ENCODE measurements at places on chromosomes 2 and 18. TPM values are rescaled to one million over a fixed set of nuclear protein-coding genes. Genes with fewer than 3 reads are reported as not detected.

Gene ANKRD53
- total RNA-seq, result 3.8 TPM

GRCh38 chr2:173196080-173196479, 120.4 kb downstream of the MAP3K20 start:
- DNase-seq, result no peak

Gene PRKRA
- 20.0 TPM for total RNA-seq

DNA sequence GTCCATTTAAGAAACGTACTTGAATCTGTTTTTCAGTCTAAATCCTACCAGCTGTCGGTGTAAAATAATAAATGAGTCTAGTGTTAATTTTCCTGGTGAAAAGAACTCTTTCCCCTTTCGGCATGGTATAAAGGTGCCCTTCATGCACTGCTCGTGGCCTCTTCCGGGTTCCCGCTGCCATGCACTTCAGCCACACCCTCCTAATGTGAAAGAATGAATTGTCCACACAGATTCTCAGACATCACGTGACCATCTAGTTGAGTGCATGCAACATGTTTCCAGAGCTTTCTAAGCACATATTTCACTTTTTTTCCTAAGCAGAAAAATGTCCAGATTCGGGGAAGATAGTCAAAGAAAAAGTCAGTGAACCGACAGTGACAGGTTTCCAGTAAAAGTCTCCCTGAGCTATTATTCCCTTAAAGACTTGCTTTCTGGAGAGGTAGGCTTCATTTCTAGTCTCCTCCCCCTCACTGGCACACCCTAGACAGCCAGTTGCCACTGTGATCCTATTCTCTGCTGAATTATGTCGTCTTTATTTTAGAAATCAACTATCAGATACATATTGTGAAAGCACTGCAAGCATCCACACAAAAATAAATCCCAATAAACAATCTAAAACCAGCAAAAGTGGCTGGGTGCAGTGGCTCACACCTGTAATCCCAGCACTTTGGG, 65.9 kb upstream of the RPL31 start:
- DNase-seq, result no peak

Gene CPLX4
- total RNA-seq, result not detected

Gene AQP12B
- total RNA-seq, result 212 TPM

DNA sequence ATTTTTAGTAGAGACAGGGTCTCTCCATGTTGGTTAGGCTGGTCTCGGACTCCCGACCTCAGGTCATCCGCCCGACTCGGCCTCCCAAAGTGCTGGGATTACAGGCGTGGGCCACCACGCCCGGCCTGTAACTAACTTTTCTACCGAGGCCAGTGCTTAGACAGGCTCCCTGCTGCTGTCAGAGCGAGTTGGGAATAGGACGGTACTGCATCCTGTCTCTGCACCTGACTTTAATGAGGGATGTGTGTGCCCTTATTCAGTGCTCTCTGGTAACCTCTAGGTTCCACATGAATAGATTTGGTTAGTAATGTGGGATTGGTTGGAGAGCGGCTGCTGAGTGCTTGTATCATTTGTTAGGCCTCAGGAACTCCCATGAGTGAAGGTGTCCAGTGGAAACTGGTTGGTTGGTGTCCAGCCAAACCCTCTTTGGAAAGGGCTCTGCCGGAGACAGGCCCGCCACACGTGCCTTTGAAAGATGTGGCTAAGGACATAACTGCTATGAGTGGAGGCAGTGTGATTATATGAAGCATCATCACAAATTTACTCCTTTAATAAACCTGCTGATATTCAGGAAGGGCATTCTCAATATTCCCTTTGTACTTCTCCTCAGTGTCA, 36.6 kb downstream of the MYOM1 start:
- no peak for DNase-seq

- DNase-seq, result no peak
Observed at GRCh38 chr2:121473512-121473911, 57.2 kb upstream of the RNU4ATAC start.

DNA sequence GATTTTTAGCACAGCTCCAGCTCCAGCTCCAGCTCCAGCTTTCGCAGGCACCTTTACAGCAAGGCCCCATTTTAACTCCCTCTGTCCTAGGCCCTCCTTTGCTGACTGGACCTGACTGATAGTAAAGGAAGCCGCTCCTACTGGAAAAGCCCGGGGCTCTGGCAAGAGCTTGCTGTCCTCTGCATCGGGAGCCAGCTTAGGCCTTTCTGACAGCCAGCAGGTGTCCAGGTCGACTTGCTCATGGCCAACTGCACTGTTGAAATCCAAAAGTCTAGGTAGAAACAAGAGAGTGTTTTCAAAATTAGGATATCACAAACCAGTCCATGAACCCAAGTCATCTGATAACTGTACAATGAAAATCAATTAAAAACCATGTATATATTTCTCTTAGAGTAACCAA, 161.1 kb downstream of the LAMA1 start:
- no peak for DNase-seq

DNA sequence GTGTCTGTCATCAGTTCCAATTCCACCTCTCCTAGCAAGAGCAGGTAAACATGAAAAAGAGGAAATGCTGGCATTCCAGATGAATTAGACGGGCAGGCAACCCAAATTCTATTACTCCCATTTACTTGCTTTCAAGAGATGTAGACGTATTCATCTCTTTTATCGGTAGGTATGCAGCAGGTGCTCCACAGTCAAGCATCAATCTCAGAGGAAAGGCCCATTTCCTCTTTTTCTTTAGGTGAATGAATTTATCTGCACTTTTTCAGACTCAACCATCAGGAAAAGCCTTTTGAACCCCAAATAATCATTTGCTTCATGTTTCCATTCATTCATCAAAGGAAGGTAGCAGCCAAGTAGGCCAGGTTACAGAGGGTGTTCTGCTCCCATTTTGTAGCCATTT, 27.9 kb downstream of the DPYSL5 start:
- DNase-seq, result no peak

- no peak for DNase-seq
Observed at GRCh38 chr2:105764059-105764458, 19.3 kb downstream of the NCK2 start.

DNA sequence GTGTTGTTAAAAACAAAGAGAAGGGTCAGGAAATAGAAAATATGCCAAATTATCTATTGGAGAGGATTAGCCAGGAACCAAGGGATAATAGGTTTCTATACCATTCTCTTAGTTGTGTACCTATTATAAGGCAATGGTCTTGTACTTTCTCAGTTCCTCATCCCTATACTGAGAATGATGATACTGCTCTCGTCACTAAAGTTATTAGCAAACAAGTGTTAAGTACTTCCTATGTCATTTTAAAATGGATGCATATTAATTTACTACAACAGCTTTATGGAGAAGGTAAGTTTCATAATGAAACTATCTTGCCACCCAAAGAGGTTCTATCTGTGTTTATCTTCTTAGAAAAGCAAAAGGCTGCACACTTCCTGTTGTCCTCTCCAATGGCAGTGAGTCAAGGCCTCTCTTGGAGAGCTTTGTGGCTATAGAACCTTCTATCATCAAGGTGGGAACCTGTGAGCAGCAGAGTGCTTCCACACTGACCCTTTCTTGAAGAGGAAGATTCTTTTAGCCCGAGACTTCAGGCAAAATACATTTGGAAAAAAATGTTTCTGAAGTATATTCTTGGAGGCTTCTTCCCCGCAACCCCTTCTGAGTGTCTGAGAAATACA, 460.7 kb upstream of the FANCL start:
- no peak for DNase-seq

Gene AKAIN1
- total RNA-seq, result not detected

GRCh38 chr2:102074152-102074783, 68.3 kb upstream of the IL1R1 start:
- no peak for DNase-seq

- DNase-seq, result no peak
Observed at GRCh38 chr18:31516437-31516836, 18.5 kb downstream of the DSG2 start.

Gene HMSD
- total RNA-seq, result 0.24 TPM

- no peak for DNase-seq
Observed at GRCh38 chr18:42341423-42341822, 386.4 kb downstream of the PIK3C3 start.

Gene LYPD6B
- 3.0 TPM for total RNA-seq

DNA sequence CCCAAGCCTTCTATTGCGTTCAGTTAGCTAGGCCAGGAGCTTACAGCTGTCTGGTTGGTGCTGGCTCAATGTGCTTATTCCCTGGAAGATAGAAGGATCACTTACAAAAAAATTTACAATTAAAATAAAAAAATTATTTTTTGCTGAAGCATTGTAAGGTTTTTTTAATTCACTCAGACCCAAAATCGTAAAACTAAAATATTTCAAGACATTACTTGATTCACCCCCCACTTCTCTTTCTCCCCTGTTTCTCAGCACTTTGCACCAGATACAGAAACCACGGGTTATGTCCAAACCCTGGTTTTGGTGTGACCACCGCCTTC, 911 bp upstream of the PTPRM start:
- DNase-seq, result no peak

Gene OR6B2
- total RNA-seq, result not detected

DNA sequence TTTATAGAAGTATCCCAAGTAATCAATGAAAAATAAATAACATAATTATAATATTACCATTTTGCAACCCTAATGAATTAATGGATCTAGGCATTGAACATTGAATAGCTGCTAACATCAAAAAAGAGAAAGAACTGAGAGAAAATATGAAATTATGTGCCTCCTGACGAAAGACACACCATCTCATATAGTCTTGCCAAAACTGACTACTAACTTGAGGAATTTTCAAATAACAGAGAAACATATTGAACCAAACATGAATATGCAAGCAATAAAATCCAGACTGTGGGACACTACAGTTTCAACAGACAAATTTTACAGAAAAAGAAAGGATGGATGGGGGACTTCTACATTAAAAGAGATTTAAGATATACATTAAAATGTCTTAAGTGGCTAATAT, 165.7 kb downstream of the WDPCP start:
- no peak for DNase-seq

DNA sequence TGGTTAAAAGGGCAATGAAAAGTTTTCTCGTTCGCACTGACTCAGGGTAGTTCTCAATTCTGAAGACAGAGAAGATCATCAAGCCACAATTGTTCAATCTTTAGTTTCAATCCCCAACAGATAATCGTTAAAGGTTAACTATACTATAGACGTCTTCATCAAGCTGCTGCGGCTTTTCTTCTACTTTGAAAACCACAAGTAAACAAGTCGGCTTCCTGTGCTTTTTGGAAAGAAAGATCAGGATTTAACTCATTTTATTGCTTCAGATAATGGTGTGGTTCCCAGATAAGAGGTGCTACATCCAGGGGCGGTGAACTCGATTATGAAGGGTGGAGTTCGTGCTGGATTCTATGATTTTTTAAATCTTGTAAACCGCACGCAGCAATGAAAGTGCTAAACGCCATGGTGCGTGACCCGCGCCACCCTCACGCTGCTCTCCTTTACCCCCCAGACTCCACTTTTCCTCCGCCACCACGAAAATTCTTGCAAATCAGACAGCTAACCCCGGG, 545 bp upstream of the CDCA7 start:
- no peak for DNase-seq

Gene SLC40A1
- 31.4 TPM for total RNA-seq

- no peak for DNase-seq
Observed at GRCh38 chr2:127154396-127154795, 47.4 kb upstream of the BIN1 start.

DNA sequence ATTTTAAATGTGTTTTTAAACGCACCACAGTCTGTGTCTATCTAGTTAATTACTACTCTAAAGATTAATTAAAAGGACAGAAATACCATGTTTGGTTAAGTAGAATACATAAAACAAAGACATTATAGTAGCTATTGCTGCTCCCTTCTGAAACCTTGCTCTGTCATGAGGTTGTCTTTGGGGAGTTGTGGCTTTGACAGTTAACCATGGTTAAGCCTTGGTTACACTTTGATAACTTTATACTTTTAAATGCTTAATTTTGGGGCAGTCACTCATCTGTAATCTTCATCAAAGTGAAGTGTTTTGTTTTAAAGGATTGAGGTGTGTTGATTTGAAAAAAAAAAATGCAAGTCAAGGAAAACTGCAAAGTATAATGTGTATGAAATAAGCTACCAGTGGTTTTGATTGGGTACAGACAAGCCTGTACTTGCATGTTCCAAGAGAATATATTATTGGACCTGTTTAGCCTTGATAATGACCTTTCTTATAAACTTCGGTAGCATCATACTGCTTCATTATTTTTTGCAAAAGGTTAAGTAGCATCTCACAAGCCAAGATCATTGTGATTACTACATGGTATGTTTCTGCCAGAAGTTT, 29.8 kb upstream of the TBR1 start:
- no peak for DNase-seq

Gene ATOH8
- 4.3 TPM for total RNA-seq

DNA sequence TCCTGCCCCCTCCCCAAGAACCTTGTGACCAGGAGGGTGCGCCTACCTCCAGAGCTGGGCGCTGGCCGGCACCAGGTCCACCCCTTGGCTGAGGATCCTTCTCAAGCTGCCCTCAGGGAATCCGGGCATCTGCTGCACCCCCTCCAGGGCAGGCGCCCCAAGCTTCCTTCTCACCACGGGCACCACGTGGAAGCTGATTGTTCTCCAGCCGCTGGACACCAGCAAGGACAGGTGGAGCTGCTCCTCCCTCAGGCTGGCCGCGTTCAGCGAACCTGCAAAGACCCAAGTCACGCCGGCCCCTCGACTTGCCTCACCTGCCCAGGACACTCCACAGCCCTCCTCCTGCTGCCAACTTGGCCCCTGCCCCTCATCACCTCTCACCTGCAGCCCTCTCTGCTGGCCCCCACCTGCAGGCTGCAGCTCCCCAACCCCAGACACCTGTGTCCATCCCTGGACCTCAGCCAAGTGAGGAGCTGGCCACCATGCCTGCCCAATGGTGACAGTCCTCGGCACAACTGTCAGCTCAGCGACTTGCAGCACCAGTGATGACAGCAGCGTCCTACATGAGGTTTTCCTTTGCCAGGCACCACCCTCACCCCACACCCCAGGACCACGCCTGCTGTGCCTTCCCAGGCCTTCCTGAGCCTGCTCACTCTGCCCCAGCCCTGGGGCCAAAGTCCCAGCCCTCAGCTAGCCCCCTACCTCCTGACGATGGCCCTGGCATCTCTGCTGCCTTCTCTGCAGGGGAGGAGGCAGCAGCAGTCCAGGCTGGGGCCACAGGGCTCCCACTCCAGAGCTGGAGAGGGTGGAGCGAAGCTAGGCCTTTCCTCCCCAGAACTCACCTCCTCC, 4.2 kb downstream of the MAB21L4 start:
- DNase-seq, result no peak

Gene SPP2
- total RNA-seq, result not detected

Measured in pancreas (tissue), 10 donors.